Effector memory CD8-positive, alpha-beta T cell (primary cell): ENCODE measurements at places on chromosomes 12 and 14.
A peak's percentile ranks its signal among the peaks of the same experiment; 100 is the strongest.

- DNase-seq, result no peak
- H3K27me3 ChIP-seq, result no peaks in the 10 kb centered on the region
- H3K4me1 ChIP-seq, result peaks cover 3% of the 10 kb centered on the region
- H3K36me3 ChIP-seq, result no peaks in the 10 kb centered on the region
- H3K4me3 ChIP-seq, result no peak overlapping the region
- H3K27ac ChIP-seq, result no peak overlapping the region
Observed at GRCh38 chr12:62659453-62660295, 193.0 kb downstream of the MON2 start.

- peaks cover 43% of the 10 kb centered on the region for H3K27me3 ChIP-seq
- no peaks in the 10 kb centered on the region for H3K36me3 ChIP-seq
- no peak for DNase-seq
- H3K27ac ChIP-seq, result no peak overlapping the region
- peaks cover 3% of the 10 kb centered on the region for H3K4me1 ChIP-seq
Observed at GRCh38 chr14:75445963-75446362, 18.1 kb downstream of the JDP2 start.

DNA sequence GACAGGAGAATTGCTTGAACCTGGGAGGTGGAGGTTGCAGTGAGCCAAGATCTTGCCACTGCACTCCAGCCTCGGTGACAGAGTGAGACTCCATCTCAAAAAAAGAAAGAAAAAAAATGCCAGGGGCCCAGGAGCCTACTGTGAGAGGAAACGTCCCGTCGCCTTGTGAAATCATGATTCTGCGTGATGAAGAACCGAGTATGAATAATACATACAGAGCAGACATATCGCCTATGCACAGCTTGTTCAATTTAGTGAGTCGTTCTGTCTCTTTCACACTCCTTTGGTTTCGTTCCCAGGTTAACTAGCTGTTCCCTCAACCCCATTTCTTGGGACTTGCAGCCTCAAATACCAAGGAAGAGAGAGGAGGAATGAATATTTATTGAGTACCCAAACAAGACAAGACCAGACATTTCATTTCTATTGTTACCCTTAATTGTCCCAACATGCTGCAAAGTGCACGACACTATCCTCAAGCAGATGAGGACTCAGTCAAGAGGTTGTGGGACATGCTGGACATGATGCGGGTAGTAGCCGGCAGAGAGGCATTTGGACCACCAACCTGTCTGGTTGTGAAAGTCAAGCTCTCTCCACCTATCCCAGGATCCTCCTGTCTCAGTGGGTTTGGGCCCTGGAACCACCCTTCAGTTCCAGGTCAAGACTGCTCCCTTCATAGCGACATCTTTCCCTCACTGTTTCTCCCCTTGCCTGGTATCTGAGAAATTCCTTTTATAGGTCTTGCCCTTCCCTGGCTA is 8.6 kb upstream of the CD27 start:
- peaks cover 8% of the 10 kb centered on the region for H3K4me1 ChIP-seq
- no peak overlapping the region for H3K4me3 ChIP-seq
- H3K27me3 ChIP-seq, result no peaks in the 10 kb centered on the region
- no peaks in the 10 kb centered on the region for H3K36me3 ChIP-seq
- no peak overlapping the region for H3K27ac ChIP-seq

DNA sequence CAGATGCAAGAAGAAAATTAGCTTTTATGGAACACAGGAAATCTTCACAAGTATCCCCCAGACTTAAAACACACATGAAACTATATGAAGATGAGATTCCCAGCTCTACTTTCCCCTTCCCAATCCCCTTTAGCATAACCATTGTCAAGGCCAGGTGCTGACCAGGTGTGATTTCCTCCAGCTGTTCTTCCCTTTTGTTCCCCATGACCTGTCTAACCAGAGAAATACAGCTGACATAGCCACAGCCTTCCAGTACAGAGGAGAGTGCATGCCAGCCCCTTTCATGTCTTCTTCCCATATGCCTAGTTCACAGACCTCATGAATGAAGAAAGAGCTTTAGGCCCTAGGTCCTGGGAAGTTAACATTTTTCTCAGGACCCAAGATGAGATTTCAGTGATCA is 43.5 kb upstream of the FKBP4 start:
- peaks cover 6% of the 10 kb centered on the region for H3K4me1 ChIP-seq
- no peak overlapping the region for H3K4me3 ChIP-seq
- peaks cover 76% of the 10 kb centered on the region for H3K27me3 ChIP-seq
- DNase-seq, result no peak
- no peak overlapping the region for H3K27ac ChIP-seq

- no peak overlapping the region for H3K27ac ChIP-seq
- peaks cover 55% of the 10 kb centered on the region for H3K27me3 ChIP-seq
- H3K36me3 ChIP-seq, result no peaks in the 10 kb centered on the region
- DNase-seq, result peak; percentile 5
- H3K4me3 ChIP-seq, result no peak overlapping the region
Observed at GRCh38 chr12:108234158-108234557, 105.0 kb downstream of the CMKLR1 start.

GRCh38 chr12:53055471-53056266 is 5.8 kb downstream of the TNS2 start:
- H3K27ac ChIP-seq, result no peak overlapping the region
- DNase-seq, result no peak
- H3K36me3 ChIP-seq, result peaks cover 6% of the 10 kb centered on the region
- peaks cover 11% of the 10 kb centered on the region for H3K27me3 ChIP-seq
- peak overlapping the region; percentile 72 for H3K4me3 ChIP-seq

DNA sequence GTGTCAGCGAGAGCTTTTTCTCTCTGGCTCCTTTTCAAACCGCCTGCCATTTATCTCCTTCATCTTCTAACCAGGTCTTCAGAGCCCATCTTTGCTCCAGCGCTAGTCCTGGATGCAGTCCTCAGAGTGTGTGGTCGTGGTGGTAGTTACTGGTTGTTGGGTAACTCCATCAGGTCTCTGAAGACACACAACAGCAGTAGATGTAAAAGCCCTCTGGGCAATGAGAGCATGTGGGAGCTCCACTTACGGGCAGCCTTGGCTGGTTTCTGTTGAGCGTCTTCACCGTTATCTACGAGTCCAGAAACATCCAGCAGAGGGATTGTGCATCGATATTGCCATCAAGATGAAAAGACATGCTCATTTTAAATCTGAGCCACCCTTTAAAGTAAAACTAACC is 61.2 kb downstream of the FBXL14 start:
- H3K4me1 ChIP-seq, result peaks cover 40% of the 10 kb centered on the region
- no peak for DNase-seq
- H3K36me3 ChIP-seq, result peaks cover 24% of the 10 kb centered on the region
- H3K4me3 ChIP-seq, result peak overlapping the region; percentile 82
- H3K27me3 ChIP-seq, result peaks cover 90% of the 10 kb centered on the region
- no peak overlapping the region for H3K27ac ChIP-seq

- no peaks in the 10 kb centered on the region for H3K4me1 ChIP-seq
- H3K36me3 ChIP-seq, result no peaks in the 10 kb centered on the region
- H3K4me3 ChIP-seq, result no peak overlapping the region
- H3K27me3 ChIP-seq, result peaks cover 25% of the 10 kb centered on the region
- H3K27ac ChIP-seq, result no peak overlapping the region
- no peak for DNase-seq
Observed at GRCh38 chr14:81401420-81402122, 1.4 kb upstream of the STON2 start.

DNA sequence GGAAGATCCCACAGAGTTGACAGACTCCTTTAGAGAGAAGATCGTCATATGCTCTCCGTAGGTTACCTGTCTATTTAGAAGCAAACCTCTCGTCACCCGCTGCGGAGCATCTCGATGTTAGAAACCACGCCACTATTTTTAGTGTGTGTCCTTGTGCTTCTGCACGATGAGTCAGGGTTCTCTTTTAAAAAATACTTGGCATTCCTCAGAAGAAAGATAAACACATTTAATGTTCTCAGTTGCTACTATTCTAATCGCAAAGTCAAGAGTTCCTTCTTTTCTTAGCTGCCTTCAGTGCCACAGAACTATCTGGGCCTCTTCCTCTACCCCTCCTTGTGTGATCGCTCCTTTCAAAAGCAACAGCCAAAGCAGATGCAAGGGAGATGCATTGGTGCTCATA is 192.4 kb downstream of the PELI2 start:
- no peak overlapping the region for H3K4me3 ChIP-seq
- peaks cover 7% of the 10 kb centered on the region for H3K27me3 ChIP-seq
- no peaks in the 10 kb centered on the region for H3K36me3 ChIP-seq

DNA sequence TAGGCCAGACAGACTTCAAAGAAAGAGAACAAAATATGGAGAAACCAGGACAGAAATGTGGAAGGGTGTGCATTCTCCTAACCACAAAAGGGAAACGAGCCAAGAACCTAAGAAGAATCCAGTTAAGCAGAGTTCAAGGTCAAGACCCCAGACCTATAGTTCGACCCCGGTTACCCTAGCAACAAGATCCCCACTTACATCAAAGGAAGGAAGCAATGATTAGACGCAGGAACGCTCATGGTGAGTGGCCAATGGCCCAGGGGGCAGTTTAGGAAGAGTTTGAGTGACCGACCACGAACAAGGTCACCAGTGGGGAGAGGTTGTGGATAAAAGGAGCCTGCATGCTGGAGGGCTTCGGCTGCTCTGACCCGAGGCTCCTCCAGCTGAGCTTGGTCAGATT is 36.2 kb downstream of the OAS2 start:
- H3K4me3 ChIP-seq, result no peak overlapping the region
- peaks cover 20% of the 10 kb centered on the region for H3K27me3 ChIP-seq
- no peak for DNase-seq
- H3K36me3 ChIP-seq, result peaks cover 18% of the 10 kb centered on the region
- H3K4me1 ChIP-seq, result no peaks in the 10 kb centered on the region

- no peak overlapping the region for H3K4me3 ChIP-seq
- peak; percentile 15 for DNase-seq
Observed at GRCh38 chr14:100271247-100271939, 32.4 kb downstream of the YY1 start.

DNA sequence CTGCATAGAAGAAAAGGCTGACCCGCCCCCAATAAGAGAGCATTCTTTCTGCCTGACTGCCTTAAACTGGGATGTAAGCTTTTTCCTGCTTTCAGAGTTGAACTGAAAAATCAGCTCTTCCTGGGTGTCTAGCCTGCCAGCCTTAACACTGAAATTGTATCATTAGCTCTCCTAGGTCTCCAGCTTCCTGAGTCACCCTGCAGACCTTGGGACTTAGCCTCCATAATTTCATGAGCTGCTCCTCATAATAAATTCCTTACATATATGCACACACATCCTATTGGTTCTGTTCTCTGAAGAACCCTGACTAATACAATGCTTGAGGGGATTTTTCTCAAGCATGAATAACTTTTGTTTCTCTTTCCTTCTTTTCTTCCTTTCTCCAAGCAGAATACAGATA is 76.4 kb upstream of the FAR2 start:
- DNase-seq, result no peak
- no peak overlapping the region for H3K27ac ChIP-seq
- no peaks in the 10 kb centered on the region for H3K4me1 ChIP-seq
- H3K27me3 ChIP-seq, result peaks cover 30% of the 10 kb centered on the region

DNA sequence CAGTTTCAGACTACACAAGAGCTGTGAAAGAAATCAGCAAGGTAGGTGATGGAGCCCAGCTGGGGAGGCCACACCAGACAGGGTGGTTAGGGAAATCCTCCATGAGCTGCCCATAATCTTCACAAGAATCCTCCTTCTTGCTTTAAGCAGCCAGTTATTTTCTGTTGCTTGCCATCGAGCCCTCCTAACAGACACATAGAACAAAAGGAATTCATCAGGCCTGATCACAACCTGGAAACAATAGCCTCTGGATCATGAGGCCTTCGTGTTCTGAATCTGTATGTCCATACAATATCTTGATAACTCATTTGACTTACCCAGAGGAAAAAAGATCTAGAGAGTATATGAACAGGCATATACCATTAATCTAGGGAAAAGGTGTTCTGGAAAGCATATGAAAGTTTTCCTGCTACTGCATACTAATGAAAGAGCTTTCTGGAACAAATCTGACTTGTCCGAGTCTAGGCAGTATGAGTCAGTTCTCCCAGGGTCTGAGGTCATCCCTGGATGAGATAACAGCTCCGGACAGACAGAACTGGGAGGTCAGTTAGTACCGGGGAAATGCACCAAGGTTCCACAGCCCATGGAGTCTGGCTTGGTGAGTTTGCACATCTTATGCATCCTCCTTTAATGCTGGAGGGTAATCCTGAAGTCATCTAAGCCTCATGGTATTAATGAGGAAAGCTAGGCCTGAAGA is 52.8 kb upstream of the ELK3 start:
- H3K36me3 ChIP-seq, result no peaks in the 10 kb centered on the region
- no peak overlapping the region for H3K4me3 ChIP-seq
- H3K27me3 ChIP-seq, result no peaks in the 10 kb centered on the region
- H3K4me1 ChIP-seq, result peaks cover 12% of the 10 kb centered on the region

DNA sequence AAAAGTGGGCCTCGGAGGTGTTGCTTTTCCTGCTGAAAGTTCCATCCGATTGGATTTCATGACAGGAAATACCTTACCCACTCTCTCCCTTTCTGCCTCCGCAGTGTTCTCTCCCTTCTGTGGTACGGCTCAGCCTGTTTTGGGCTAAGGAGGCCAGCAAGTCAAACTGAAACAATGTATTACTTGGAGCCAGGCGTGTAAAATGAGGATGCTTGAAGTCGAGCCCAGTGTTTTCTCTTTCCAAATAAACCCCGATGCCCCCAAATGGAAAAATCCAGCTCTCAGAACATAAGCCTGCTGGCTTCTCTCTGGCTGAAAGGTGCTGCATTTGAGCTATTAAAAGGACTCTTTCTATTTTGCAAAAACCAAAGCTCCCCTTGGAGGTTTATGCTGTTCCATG is 124.7 kb downstream of the ZNF664 start:
- DNase-seq, result no peak
- H3K27ac ChIP-seq, result no peak overlapping the region
- peaks cover 38% of the 10 kb centered on the region for H3K27me3 ChIP-seq

GRCh38 chr12:88399811-88400210 is 180.5 kb downstream of the KITLG start:
- no peak overlapping the region for H3K27ac ChIP-seq
- no peaks in the 10 kb centered on the region for H3K27me3 ChIP-seq
- H3K36me3 ChIP-seq, result no peaks in the 10 kb centered on the region
- no peak overlapping the region for H3K4me3 ChIP-seq
- H3K4me1 ChIP-seq, result no peaks in the 10 kb centered on the region

GRCh38 chr14:81261176-81261575 is 40.4 kb upstream of the GTF2A1 start:
- H3K4me3 ChIP-seq, result no peak overlapping the region
- no peak for DNase-seq
- no peaks in the 10 kb centered on the region for H3K4me1 ChIP-seq
- peaks cover 37% of the 10 kb centered on the region for H3K27me3 ChIP-seq

GRCh38 chr14:76419399-76419798 is 43.5 kb downstream of the ESRRB start:
- H3K27ac ChIP-seq, result no peak overlapping the region
- no peaks in the 10 kb centered on the region for H3K36me3 ChIP-seq

DNA sequence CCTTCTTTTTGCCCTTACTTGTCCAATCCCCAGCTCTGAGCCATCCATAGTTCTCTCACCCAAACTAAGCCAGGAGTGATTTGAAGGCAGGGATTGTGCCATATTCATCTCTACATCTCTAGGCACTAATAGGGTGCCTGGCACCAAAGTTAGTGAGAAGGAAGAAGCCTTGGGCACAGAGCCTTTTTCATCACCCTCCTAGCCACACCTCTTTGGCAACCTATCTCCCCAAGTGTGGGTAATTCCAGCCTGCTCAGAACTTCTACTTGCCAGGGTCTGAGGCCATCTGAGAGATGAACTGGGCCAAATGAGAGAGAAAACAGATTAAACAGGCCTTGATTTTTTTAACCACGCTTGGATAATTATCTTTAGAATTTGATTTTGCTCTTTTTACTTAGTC is 61.3 kb downstream of the PHLDA1 start:
- no peak for DNase-seq
- H3K4me1 ChIP-seq, result peaks cover 1% of the 10 kb centered on the region
- no peaks in the 10 kb centered on the region for H3K36me3 ChIP-seq
- H3K27ac ChIP-seq, result no peak overlapping the region
- no peak overlapping the region for H3K4me3 ChIP-seq

- H3K4me1 ChIP-seq, result no peaks in the 10 kb centered on the region
- H3K4me3 ChIP-seq, result no peak overlapping the region
- no peaks in the 10 kb centered on the region for H3K27me3 ChIP-seq
- no peak overlapping the region for H3K27ac ChIP-seq
Observed at GRCh38 chr12:58414398-58414871, 473.1 kb downstream of the ATP23 start.
